ENCODE measurements at places on chromosomes 16 and 17.

- DNase-seq = no peak
Observed at GRCh38 chr17:79675413-79675725, 55.4 kb upstream of the ENPP7 start.

- peak; percentile 95 for DNase-seq
Observed at GRCh38 chr17:4899341-4900230, at the start of gene C17orf107. TSS of gene C17orf107 (plus strand) at chr17:4899536. CDS start at chr17:4899763, 227 bp downstream.

GRCh38 chr17:50181591-50182560 lies 16.1 kb downstream of the SGCA start:
- DNase-seq = no peak

DNA sequence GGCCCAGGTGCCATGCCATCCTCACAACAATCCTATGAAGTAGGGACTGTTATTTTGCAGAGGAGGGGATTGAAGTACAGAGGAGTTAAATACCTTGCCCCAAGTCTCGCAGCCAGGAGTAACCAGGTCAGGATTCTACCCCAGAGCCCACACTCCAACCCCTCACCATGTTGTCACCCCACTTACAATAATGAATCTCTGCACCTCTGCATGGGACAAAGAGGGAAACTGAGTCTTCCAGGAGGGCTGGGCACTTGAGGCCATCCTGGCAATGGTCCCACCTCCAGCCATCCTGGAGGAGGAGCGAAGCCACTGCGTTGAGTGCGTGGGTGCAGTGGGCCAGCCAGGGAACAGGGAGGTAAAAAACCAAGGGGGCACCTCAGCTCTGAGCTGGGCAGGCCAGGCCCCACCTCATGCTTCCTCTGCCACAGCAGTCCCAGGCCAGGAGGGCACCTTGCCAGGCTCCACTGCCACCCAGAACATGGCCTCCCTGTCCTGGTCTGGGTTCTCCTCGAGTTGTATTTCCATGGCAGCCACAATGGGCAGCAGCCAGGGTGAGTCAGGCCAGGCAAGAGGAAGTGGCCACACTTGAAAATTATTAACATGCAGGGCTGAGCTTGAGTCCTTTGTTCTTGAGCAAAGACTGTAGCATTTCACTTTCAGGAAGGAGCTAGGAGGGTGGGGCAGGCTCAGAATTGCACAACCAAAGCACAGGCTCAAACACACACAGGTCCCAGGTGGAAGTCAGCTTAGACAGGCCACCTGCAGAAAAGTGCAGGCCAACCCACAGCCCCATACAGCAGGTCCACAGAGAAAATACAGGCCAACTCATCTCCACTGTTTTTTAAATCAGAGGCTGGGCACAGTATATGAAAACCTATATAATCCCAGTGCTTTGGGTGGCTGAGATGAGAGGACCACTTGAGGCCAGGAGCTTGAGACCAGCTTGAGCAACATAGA lies 52.1 kb downstream of the CUEDC1 start:
- no peak for DNase-seq

DNA sequence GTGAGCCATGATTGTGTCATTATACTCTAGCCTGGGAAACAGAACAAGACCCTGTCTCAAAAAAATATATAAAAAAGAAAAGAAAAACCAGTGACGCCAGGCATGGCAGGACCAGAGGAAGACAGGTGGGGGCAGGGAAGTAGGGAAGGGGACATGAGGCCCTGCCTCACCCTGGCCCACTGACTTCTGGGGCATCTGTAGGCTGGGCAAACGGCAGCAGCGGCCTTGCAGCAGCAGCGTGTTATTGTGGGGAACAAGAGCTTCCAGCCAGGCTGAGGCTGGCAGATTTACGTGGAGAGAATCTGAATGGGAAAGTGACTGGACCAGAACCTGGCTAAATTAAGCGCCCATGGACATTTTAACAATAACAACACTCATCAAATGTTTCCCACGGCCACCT lies 19.4 kb downstream of the CMTM4 start:
- DNase-seq = no peak

DNA sequence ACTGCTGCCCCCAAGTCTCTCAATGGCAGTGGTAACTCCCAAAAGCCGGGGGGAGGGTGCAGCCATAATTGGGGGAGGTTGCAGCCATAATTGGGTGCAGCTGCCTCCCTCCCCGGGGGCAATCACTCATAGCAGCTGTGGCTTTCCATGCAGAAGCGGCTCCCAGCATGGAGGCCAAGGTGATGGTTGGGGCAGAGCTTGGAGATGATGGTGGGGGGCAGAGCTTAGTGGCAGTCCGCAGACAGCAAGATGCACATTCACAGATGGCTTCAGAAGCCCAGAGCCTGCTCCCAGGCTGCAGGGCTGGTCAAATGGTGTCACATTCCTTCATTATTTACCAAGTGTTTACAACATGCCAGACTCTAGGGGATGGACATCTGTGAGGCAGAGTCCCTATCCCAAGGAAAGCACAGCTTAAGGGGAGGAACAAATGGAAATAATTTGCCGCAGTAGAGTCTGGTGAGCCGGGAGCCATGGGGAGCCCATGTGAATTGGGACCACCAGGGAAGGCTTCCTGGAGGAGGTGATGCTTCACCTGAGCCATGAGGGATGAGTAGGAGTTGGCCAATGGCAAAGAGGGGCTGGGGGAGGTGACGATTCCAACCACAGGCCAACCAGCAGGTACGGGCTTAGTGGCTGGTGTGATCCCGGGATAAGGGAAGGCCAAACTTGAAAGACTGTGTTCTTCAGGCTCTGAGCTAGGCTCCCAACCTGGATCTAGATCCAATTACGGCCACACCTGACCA lies 8.1 kb downstream of the DOC2B start:
- no peak for DNase-seq

Data from effector memory CD8-positive, alpha-beta T cell (primary cell).